ENCODE measurements at places on chromosomes 16 and 17.

GRCh38 chr17:43399839-43400328, 1.1 kb downstream of the ARL4D start:
- DNase-seq: no peak

DNA sequence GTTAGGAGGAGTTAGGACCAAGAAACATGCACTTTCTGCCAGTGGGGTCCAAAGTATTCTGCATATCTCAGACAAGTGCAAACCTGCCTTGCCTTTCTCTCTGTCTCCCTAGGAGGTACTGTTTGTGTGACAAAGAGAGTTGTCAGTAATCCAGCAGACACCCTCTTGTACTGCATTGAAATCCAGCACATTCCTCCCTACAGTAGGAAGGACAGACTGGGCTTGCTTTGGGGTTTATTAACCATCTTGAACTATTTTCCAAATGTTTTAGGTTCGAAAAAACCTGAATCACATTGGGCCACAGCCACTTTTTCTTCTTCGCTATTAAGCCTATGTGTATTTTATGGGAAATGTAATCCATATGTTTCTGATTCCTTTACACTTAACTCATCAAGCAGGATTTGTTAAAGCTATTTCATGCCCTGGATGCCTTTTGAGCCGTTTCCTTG, 204.2 kb upstream of the KCNJ16 start:
- no peak for DNase-seq

- DNase-seq: no peak
These were observed 63.5 kb upstream of the PLCG2 start for GRCh38 chr16:81715358-81716196.

DNA sequence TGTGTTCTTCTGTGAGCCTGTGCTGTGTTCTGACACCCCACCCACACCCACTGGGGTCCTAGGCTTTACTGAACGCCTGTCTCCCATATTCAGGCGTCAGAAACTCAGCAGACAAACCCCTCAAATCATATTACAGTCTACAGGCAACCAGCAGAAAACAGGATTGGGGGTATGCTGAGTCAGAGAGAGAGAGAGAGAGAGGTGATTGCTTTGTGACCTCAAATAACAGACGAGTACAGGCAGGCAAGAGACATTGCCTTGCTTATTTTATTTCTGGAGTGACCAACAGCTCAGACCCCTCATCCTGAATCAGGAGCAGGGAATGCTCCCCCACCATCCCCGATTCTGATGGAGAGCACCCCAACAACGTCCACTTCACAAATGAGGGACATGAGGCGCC, 473.9 kb downstream of the PMP22 start:
- DNase-seq: no peak

DNA sequence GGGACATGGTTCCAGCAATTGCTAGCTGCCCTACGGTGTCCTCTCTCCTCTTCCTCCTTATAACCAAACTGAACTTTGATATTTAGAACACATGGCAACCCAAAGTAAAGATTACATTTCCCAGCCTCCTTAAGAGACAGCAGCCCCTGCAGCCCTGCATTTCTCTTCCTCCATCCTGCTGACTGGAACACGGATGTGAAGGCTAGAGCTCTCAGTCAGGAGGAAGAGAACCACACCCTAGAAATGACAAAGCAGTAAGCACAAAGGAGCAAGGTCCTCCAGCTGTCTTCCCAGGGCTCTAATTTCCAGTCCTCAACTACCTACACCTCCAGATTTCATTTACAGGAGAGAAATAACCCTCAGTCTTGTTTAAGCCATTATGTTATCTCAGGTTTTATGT, 10.9 kb downstream of the DYNC1LI2 start:
- DNase-seq: no peak

- DNase-seq: no peak
These were observed 4.8 kb downstream of the CA5A start for GRCh38 chr16:87931504-87931903.

- DNase-seq: no peak
These were observed 33.6 kb downstream of the HAPSTR1 start for GRCh38 chr16:9124908-9125584.

GRCh38 chr16:2331931-2332267, 8.6 kb downstream of the ABCA3 start:
- no peak for DNase-seq

DNA sequence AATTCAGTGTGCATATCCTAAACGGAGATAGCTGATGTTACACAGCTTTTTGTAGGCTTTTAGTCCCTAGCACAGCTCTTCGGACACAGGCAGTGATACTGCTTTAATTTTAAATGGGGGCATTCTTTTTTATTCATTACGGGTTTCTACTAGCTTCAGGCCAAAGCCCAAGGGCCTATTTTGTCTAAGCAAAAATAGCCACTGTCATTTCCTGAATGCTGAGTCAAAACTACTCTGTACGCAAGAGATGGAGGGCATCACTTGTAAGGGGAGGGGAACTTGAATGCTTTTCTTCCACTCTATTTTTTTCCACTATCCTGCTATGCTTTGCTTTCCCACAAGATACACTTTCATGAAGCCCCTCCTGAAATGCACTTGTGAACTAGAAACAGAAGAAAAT, 360.7 kb downstream of the PMP22 start:
- no peak for DNase-seq

DNA sequence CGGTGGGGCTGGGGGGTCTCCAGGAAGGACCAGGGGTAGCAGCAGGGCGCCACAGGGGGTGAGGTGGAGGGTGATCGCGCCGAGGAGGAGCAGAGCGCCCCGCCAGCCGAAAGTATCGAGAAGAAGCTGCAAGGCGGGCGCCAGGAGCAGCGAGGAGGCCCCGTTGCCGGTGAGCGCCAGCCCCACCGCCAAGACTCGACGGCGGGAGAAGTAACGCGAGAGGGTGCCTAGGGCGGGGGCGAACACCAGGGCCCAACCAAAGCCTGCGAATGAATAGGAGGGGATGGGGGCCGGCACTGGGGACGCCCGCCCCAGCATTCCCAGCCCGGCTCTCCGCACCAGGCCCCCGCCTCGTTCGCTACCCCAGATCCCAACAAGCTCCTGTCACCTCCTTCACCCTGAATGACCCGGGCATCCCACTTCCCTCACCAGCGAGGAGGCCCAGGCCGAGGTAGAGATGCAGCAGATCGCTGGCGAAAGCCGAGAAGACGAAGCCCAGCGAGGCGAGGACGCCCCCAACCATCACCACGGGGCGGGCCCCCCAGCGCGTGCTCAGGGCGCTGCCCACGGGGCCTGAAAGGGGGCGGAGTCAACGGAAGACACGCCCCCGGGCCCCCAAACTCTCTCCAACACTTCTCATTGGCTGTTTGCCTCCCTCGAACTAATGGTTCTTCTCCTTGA, 1.3 kb downstream of the SLC16A11 start:
- no peak for DNase-seq

GRCh38 chr16:1494129-1494640, 1.0 kb downstream of the TELO2 start:
- no peak for DNase-seq

- no peak for DNase-seq
These were observed 34.1 kb downstream of the TK2 start for GRCh38 chr16:66515596-66516508.

GRCh38 chr17:28478712-28479615, 5.5 kb downstream of the SLC13A2 start:
- no peak for DNase-seq

DNA sequence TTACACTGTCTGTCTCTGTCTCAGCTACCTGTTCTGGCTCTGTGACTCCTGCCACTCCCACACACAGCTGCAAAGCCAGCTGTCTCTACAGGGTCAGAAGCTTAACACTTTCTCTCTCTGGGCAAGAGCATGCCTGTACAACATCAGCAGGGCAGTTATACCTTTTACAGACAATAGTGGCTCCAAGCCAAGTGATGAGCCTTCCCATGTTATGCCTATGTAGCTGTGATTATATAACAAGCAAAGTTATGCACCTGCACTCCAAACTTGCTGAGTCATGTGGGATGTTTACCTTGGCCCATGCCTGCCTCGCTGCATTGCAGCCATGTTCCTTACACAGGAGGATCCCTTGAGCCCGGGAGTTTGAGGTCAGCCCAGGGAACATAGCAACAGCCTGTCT, 31.8 kb upstream of the APPBP2 start:
- DNase-seq: no peak

DNA sequence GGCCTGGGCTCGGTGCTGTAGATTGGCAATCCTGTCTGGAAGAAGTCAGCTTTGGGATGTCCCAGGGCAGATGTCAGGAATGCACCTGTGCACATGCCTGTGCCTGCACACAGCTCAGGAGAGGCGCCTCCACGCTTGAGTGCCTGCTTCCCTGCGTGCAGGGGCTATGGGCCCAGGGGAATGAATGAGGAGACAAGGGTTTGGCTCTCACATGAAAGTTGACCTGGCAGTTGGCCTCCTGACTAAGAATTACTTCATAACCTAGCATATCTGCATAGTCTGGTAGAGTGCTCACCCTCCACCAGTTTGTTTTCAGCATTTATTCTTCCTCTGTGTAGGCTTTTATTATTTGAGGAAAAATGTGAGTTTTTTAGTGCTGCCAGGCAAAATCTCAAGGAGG, 50.0 kb downstream of the PLD6 start:
- DNase-seq: no peak

DNA sequence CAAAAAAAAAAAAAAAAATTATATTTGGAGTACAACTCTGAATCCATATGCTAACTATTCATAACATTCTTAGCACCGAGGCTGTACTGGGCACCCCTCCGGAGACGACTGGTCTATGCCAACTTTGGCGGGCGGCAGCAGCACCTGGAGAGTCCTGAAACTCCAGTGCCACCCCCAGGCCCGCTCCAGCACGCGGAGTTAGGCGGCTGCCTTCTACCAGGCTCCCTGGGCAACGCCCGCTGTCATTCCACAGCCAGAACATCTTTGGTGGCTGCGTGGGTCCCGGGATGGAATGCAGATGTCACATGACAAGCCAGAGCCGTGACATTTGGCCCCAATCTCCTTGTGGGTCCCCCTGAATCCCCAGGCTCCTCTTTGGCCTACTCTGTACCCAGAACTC, 6.2 kb downstream of the TIMP2 start:
- DNase-seq: no peak

GRCh38 chr16:64409783-64410210, 712.1 kb downstream of the CDH11 start:
- DNase-seq: no peak

DNA sequence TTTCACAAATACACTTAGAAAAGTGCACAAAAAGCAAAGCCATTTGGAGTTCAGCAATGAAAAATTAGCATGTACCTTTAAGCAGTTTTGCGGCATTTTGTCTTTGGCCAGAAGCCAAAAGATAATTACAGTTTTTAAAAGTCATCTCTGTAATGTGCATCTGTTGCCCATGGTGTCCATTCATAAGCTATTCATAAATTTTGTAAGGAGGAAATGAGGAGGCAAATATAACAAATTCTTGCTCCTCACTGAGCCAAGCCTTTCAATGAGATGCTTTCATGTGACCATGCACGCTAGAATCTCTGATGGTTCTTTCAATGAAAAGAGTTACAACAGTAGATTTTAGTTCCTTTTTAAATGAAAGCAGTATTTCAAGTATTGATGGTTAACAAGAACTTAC, 247.1 kb upstream of the MON1B start:
- no peak for DNase-seq

DNA sequence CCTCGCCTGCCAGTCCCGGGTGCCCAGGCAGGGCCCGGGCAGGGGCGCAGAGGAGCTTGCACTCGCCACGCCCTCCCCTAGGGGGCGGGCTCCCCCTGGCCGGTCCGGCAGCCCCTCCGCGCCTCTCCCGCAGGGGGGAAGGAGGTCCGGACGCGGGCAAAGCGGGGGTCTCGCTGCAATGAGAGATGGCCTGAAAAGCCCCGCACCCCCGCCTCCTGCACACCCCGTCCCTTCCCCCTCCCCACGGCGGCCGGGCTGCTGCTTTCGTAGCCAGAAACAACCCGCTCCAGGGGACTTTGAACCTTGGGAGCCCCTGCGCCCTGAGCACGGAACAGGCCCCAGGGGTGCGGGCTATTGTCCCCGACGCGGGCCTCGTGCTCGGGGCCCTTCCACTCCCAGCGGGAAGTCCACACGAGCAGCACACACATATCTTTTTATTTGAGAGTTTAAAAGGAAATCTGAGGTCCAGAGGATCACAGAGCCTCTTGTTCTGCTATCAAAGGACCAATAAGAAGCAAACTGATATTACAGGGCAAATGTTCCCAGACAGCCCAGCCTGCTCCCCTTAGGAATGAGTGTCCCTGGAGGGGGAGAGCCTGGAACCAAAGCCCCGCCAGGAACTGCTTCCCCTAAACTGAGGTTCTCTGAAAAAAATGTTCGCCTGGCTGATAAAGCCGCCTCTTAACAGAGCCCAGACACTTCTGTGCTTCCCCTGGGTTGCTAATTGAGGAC, 5.8 kb upstream of the CBX4 start:
- DNase-seq: no peak
